ENCODE measurements at places on chromosomes 4 and X.

- DNase-seq, result no peak
Observed at GRCh38 chrX:13719192-13719856, 15.1 kb downstream of the TRAPPC2 start.

DNA sequence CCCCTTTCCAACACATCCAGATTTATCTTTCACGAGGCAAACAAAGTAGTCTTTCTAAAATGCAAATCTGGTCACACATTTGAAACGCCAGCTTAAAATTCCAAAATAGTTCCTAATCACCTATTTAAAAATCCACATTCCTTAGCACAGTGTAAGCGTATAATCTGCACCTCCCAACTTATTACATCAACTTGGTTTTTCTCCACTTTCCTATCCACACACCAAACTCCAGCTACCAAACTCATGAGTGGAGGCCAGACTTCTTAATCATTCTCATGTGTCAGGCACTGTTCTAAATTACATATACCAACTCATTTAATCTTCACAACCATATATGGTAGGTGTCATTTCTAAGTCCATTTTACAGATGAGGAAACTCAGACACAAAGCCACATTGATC lies 33.8 kb downstream of the ENOX2 start:
- DNase-seq, result no peak

DNA sequence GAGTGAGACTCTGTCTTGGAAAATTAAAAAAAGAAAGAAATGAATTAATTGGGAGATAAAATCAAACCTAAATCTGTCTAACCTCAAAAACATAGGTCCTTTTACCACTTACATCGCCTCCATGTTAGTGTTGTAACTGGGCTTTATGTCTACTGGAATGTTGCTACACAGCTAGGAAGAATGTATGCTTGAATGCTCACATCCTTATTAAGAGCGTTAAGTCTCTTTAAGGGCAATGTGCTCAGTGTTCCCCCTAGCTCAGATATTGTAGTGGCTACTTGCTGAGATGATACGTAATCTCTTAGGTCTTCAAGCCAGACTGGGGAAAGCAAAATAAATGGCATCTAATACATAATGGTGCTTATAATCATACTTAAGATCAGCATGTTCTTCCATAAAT lies 1072.8 kb downstream of the PDHA2 start:
- DNase-seq, result no peak

- DNase-seq, result no peak
Observed at GRCh38 chr4:2333356-2333841, 71.5 kb upstream of the MXD4 start.

- DNase-seq, result peak; percentile 69
Observed at GRCh38 chrX:40172401-40173142, 74.8 kb upstream of the BCOR start.

GRCh38 chrX:148755111-148755510 lies 254.7 kb downstream of the AFF2 start:
- DNase-seq, result no peak

DNA sequence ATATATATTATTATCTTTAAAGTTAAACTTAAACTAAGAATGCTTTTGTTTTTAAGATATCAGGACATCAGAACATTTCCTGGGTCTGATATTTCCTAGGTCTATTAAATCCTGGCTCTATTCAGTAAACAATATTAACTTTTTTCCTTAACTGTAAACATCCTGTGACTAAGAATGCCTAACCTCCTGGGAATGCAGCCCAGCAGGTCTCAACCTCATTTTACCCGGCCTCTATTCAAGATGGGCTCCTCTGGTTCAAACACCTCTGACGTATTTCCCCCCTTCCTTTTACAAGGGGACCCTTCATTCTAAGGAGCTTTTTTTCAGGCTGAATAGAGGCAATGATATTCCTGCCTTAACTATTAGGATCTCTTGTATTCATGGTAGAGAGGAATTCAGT lies 35.8 kb upstream of the DYNLT3 start:
- DNase-seq, result peak; percentile 69

DNA sequence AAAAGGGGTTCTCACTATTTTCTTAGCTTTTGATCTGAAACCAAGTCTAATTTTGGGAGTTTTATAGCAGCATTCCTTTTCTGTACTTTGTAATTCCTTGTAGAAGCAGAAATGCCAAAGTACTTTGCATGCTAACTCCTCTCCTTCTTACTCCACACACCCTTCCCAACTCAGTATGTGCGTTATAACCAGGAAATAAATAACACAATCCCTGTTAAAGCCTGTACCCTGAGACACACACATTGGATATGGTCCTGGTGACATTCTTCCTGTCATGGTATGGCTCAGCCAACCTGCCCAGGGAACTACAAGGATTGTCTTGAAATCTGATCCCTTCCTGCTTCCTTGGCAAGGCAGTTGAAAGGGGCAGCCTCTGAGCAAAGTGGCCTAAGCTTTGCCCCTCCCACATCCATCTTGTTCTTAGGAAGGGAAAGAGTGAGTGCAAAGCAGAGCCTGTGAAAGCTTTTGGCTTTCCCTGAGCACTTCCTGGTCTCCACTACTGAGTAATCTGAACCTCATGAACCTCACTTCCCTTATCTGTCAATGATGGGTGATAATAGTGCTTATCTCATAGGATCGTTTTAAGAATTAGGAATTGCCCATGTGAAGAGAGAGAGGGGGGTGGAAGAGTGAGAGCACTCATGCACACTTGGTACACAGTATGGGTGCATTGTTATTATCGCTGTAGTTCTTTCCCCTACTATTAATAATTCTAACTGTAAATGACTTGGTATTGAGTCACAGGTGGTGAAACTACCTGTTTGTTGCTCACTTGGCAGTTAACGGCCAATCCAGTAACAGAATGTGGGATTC lies 109.3 kb downstream of the AFF2 start:
- DNase-seq, result no peak

DNA sequence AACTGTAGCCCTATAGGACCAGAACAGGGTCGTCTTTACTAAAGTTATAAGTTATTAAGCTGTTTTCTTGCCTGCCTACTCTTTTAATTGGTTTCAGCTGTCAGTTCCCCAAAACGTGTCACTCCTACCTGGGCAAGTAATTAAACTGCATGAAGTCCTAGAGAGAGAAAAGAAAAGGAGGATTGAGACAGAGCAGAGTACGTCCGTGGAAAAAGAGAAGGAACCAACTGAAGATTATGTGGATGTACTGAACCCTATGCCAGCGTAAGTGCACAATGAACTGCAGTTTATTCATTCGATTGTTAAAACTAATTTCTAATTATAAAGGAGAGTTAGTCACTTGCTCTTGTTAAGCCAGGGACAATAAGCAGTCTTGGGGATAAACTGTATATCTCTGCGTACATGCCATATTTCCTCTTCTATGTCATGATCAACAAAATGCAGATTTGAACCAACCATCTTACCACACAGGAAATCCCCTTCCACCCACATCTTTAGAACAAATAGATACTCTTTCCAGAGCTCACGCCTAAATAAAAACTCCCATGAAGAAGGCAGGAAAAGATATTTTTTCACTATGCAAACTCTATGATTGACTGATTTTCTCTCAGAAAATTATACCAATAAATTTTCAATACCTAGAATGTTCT lies 22.8 kb downstream of the STAP1 start:
- DNase-seq, result no peak

DNA sequence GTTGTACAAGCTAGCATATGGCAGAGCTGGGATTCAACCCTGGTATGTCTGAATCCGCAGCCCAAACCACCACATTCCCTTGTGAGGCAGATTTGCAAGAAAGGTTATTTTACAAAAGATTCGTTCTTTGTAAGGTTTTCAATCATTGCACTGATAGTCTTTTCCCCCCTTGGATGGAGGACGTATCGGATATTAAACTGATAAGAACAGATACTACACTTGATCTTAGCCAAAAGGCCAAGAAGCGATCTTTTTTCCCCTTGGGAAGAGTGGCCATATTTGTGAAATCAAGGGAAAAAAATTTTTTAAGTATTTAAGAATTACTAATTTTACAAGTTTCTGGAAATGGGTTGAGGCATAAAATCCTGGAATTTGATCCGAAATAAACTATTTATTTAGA lies 34.4 kb upstream of the MSMO1 start:
- DNase-seq, result no peak

DNA sequence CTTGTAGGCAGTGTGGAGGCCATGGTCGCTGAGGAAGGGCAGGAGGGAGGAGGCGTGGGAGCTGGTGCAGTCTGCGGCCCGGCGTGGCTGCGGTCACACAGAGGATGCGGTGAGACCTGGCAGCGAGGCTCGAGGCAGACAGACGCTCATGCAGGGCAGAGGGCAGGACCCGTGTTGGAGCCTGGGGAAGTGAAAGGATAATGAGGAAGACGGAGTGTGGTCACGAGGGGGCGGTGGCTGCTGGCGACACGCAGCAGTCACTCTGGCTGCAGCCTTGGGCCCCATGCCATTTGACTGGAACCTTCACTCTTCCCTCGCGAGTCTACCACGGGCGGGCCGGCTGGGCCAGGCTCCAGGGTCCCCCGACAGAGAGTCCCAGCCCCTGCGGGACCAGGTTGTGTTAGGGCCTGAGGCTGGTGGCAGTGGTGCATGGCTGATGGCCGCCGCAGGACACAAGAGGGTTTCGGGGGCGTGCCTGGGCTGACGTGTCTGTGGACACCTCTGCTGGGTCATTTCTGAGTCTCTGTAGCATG lies 68.8 kb upstream of the HGFAC start:
- DNase-seq, result no peak

- no peak for DNase-seq
Observed at GRCh38 chr4:169650227-169650936, 30.0 kb downstream of the CLCN3 start.

DNA sequence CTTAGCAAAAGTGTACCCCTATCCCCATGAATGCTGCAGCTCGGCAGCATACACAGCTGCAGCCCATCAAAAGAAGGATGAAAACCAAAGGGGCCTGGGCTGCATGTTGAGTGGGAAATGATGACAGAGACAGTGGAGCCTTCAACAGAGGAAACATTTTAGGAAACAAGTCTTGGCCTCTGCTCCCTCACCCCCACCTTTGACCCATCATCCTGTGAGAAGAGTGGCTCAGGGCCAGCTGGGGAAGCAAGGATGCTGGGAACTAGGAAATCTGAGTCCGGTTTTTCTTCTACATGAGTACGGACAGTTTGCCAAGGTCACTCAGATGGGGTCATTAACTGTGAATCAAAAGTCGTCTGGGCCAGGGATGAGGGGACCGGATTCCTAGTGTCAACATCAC lies 37.2 kb downstream of the IDS start:
- DNase-seq, result no peak
